Mucosa of descending colon (tissue), 3 donors: ENCODE measurements at places on chromosomes 7 and 10. TPM values are rescaled to one million over a fixed set of nuclear protein-coding genes. Genes with fewer than 3 reads are reported as not detected.

Gene IFIT1B
- total RNA-seq, result not detected

Gene PPIA
- total RNA-seq, result 792 TPM

Gene OR13A1
- not detected for total RNA-seq

Gene GNAT3
- total RNA-seq, result not detected

Gene OR2A7
- total RNA-seq, result 12.4 TPM

Gene DPYSL4
- 1.3 TPM for total RNA-seq

Gene MYOZ1
- not detected for total RNA-seq

Gene CLDN4
- total RNA-seq, result 450 TPM

Gene GPR15LG
- total RNA-seq, result 231 TPM

Gene ABCA13
- total RNA-seq, result 1.1 TPM

Gene AASS
- 14.1 TPM for total RNA-seq

- no peak for DNase-seq
Measured at GRCh38 chr7:139648941-139649425, 125.5 kb downstream of the CLEC2L start.

GRCh38 chr7:96484091-96484490, 162.2 kb upstream of the SLC25A13 start:
- no peak for DNase-seq

- DNase-seq, result no peak
Measured at GRCh38 chr10:56856569-56856968, 495.5 kb upstream of the ZWINT start.

DNA sequence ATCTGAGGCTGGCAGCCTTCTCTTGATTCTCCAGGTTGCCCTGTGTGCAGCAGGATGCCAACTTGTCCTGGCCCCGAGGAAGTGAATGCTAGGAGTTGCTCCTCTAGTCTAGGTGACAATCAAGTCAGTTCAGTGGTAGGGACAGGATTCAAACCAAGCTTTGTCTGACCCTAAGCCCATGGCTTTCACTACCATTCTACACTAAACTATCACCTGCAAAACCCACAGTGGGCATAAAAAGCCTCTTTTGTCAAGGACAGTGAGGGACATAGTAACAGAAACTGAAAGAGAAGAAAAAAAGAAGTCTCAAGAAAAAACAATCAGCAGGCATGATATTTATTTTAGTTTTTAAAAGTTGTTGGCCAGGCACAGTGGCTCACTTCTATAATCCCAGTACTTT, 33.5 kb downstream of the KCNMA1 start:
- DNase-seq, result no peak

DNA sequence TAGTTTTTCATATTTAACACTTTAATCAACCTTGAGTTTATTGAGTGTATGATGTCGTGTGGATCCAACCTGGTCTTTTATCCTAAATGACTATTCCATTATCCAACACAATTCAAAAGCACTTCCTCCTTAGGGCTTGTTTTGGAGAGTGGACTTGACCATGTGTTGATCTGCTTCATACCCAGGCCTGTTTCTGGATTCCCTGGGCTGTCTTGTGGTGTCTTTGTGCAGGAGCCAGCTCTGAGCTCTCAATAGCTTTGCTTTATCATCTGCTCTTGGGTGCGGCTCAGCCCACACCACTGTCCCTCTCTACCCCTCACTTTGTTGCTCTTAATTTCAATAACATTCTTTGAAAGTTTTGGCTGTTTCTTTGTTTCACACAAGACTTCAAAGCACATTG, 70.9 kb upstream of the CHST15 start:
- no peak for DNase-seq

- no peak for DNase-seq
Measured at GRCh38 chr7:22205631-22206030, 151.3 kb downstream of the RAPGEF5 start.

GRCh38 chr10:27626890-27627289, 118.7 kb downstream of the MKX start:
- DNase-seq, result no peak

DNA sequence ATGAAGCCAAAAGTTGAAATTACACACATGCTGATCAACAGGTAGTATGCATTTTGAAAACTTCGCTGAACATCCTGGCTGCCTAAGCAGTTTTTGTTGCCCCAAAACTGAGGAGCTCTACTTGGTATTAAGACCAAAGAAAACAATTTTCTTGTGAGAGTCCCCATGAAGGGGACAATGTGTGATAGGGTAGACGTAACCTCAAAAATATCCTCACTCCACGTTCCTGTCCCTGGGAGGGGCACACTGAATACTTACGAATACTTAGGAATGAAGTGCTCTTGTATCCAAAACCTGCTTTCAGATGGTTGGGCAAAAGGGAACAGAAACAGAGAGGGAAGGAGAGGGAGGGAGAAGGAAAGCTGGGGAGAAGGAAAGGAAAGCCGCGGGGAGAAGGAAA, 24.7 kb downstream of the CCDC6 start:
- DNase-seq, result no peak

DNA sequence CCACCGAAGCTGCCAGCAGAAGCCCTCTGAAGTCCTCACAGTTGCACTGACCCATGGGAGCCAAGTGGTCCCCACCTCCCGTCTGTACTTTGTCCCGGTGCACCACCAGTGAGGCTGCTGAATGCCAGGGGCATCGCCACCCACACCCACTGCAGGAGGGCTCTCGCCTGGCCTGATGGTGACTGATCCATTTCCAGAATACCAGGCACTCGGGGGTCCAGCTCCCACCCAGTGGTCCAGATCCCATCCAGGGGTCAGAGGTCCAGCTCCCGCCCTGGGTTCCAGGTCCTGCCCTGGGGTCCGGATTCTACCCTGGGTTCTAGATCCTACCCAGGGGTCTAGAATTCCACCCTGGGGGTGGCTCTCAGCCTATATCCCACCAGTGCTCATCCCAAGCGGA, 9.1 kb upstream of the JAKMIP3 start:
- DNase-seq, result no peak

DNA sequence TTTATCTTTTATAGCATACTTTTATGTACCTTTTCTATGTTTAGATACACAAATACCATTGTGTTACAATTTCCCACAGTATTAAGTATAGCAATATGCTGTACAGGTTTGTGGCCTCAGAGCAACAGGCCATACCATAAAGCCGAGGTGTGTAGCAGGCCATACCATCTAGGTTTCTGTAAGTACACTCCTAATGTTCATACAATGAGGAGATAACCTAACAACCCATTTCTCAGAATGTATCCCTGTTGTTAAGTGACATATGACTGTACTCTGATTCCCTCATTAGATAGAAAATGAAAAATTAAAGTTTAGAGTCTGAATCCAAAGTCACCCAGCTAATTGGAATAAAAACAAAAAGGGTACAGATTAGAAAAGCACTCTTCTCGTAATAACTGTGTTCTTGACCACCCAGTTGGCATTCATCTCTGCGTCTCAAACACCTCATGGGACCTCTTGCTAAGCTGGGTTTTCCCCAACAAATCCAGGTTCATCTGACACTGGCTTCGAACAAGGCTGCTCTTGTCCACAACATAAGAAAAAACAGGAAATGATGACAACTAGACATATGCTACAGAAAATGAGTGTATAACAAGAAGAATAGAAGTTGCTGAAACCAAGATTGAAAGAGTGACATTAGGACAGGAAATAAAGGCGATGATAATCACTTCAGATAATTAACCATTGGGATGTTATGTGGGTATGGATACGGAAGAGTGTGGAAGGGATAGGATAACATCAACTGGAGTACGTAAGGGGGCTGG, 1.4 kb downstream of the NDUFB8 start:
- DNase-seq, result no peak

- DNase-seq, result no peak
Measured at GRCh38 chr7:10225275-10225674, 748.4 kb upstream of the PHF14 start.

DNA sequence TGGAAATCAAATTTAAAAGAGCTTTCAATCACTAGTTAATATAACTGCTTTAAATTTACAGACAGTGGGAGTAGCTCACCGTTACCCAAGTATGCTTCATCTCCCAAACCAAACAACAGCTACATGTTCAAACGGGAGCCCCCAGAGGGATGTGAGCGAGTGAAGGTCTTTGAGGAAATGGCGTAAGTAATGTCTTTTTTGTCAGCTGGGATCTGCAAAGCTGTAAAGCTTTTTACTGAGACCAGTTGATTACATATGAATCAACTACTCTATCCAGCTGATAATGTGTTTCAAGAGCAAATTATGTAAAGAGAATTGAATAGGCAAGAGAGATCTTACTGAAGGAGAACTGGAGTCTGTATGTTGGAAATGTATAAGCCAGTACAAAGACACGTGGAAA, 116.2 kb downstream of the GLCCI1 start:
- DNase-seq, result no peak

- no peak for DNase-seq
Measured at GRCh38 chr7:134083766-134084487, 43.2 kb upstream of the LRGUK start.

GRCh38 chr7:49791088-49791741, 17.8 kb downstream of the VWC2 start:
- DNase-seq, result no peak

GRCh38 chr10:2137549-2138174, 400.3 kb upstream of the ADARB2 start:
- DNase-seq, result no peak

DNA sequence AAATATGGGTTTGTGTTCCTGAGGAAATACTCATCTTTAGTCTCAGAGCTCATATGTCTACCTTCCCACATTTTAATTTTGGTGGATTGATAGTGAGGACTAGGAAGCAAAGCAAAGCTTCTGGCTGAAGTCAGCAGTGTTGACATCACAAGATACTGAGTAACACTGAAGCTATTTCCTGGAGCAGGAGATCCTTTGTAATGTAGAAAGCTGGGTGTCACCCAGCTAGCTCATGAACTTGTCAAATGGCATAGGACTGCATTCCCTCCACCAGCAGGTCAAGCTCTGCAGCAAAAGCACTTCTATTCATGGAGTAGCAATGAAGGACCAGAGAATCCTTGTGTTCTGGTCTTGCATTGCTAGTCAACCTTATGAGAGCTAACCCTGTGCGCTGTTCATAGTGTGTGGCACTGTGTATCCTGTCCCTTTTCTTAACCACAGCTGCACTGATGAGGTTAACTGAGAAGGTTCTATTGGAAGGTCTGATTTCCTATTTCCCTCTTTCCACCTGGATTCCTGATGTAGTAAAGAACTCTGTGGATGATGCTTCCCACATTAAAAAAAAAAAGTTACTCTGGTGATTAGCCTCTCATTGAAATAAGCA, 94.8 kb upstream of the ZNF804B start:
- no peak for DNase-seq

DNA sequence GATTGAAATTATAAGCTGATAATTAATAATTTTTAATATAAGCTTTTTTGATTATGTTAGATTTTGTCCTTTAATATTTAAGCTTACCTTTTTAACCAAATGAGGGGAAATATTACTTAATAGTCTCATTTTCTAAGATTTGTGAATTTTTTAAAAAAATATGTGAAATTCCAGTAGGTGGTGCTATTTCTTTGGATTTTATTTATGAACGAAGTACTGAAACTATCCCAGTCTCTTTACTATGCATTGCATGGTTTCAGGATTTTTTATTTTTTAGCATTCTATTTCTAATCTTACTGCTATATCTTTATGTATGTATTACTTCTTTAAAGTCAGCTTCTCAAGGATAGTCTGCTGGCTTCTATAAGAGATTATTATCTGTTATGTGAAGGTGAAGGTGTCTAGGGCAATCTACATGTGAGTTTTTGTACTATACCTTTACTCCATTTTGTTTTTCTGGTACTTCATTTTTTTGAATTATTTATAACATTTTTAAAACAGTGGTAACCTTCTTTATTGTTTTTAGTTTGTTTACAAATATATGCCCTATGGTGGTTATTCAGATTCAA, 78.3 kb downstream of the ATRNL1 start:
- DNase-seq, result no peak

DNA sequence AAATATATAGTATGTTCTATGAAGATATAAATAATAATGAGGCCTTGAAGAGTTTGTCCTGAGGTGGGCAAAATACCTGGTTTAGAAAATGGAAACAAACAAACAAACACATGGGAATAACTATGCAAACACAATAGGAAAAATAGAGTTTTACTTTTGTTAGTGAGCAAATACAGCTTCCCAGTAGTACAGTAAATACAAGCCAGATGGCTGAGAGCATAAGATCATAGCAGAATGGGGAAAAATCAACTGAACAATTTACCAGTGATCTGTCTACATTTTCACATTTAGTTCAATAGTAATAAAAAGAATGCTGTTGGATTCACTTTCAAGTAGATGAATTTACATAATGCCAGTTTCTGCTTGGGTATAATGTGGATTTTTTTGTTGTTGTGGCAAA, 45.1 kb downstream of the ADD3 start:
- DNase-seq, result no peak

GRCh38 chr7:134901389-134902020, 84.8 kb upstream of the AGBL3 start:
- no peak for DNase-seq

GRCh38 chr10:124669824-124670654, 74.1 kb downstream of the FAM53B start:
- DNase-seq, result no peak

DNA sequence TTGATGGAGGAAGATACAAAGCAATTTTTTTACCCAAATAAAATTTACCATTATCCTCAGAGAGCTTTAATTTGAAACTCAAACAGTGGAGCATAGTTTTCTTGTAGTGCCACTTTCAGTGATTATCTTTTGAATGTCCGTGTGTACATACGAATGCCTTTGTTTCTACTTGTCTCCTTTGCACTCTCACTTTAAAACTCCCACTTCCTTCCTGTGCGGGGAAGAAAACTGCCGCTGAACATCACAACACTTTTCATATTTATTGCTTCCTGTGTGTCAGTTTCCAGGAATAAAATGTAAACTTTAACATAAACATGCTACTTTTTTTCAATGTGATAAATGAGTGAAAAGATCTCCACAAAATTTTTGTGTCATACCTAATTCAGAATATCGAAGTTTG, 102.4 kb downstream of the SEMA3A start:
- no peak for DNase-seq

DNA sequence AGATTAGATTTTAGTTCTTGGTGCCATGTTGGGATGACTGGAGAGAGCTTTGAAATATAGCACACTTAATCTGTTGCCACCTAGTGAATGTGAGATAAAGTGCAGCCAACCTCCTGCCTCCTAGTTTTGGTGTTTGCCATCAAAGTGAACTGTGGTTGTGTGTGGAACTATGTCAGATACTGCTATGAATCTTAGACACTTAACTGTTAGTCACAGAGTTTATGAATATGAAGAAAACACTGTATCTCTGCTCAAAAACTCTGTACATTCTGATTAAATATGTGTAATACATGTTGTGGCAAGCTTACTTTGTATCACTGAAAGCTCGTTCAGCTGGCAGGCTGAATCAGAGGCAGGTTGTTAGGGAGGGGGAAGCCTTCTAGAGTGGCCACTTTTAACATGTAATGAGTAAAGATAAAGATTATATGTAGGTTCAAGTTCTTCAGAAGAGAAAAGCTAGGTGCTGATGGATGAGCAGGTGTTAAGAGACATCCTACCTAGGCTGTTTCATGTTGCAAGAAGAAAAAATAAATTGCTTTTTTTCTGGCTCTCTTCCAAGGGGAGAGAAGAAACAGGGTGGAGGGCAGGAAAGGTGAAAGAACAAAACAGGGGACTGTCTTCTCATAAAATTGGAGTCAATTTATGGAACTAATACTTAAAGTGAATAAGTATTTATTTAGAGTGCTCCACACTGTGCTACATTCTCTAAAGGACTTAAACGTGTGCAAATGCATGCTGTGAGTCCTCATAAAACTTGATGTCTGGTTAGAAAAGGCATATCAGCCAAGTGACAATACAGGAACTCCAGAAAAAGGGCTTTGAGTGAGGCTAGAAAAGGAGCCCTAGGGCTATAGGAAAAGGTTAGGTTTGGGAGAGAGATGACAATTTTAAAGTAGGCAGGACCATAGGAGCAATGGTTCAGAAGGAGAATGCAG, 14.1 kb upstream of the LAMB1 start:
- DNase-seq, result no peak
